HCT116 (cell line): ENCODE measurements at places on chromosomes 6 and 20.

DNA sequence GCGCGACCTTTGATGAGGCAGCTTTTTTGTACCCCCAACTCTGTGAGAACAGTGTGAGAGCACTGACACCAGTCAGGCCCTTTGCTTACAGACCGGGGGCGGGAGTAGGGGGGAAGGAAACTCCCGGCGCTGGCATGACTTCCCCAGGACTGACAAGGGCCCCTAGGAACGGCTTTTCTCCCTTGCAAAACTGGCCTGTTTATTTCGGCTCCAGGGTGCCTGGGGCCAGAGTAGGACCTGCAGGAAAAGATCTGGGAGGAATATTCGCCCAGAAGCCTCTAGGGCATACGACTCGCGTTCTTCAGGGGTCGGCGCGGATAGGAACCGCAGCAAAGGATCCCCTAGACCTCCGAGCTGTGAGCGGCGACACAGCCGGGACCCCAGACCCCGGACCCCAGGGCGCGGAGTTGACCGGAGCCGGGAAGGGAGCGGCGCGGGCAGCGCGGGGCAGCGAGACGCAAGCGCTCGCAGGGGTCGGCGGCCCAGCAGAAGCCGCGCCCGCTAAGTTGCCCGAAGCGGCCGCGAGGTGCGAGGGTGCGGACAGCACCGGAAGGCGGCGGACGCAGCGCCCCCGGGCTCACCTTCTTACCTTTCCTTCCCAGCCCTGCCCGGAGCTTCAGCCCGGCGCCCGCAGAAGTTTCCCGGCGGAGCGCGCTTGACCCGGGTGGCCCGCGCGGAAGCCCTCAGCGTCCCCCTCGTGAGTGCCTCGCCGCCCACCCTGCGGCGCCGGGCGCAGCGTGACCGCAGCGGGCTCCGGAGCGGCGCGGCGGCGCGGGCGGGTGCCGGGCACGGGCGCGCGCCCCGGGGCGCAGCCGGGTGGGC lies at the start of gene POPDC3:
Gene POPDC3, minus strand, starts transcription at position 771 of the 822 bp plus-strand sequence. CDS start 18,105 bp downstream, outside the sequence.
- DNase-seq: no peak

DNA sequence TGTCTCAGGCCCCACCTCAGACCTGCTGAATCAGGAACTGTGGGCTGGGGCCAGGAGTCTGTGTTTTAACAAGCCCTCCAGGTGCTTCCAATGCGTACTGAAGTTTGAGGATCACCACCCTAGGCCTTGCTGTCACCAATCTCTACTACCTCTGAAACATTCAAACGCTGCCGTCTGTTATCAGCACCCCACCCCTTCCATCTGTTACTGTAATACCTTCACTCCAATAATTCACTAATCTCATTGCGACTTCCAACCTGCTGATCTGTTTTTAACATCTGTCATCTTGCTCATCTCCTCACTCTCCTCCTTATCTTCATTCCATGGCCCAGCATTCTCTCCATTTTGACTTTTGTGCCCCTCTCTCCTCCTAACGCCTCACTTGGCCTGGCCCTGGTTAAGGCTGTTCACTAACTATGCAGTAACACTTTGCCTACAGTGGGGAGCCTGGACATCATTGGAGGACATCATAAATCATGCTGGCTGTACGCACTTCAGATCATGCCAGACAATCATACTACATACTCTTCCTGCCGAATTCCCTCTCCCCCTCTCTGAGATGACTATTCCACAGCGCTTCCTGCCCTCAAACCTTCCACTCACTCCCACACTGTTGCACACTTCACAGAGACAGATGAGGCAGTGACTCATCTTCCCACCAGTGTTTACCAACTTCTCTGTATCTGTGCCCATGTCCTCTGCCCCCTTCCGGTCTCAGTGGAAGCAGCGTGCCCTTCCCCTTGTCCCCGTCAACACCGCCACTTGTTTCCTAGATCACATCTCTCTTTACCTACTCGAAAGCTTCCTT lies 3.0 kb upstream of the GUCA1B start:
- DNase-seq: no peak

DNA sequence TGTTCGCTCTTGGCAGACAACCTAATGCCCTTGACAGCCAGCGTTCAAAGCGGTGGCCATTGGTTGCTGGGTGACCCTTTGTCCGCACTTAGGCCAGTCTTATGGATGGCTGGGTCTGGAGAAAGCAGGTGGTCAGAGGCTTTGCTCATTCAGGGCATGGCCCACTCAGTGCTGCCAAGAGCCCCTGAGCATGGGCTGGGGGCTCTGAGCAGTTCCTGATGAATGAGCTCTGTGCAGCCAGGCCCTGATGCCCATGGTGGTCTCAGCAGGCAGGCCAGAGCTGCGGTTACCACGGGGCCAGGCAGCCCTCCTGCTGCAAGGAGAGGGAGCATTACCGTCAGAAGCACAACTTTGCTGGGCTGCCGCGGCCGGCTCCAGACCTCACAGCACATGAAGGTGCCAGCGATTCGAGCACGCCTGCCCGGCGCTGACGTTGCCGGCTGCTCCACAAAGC lies 36.3 kb downstream of the CDH4 start:
- DNase-seq: no peak

GRCh38 chr20:32534661-32535240 lies 50.4 kb downstream of the NOL4L start:
- DNase-seq: no peak

GRCh38 chr20:63434599-63435378 lies 37.7 kb downstream of the KCNQ2 start:
- peak; percentile 63 for DNase-seq

DNA sequence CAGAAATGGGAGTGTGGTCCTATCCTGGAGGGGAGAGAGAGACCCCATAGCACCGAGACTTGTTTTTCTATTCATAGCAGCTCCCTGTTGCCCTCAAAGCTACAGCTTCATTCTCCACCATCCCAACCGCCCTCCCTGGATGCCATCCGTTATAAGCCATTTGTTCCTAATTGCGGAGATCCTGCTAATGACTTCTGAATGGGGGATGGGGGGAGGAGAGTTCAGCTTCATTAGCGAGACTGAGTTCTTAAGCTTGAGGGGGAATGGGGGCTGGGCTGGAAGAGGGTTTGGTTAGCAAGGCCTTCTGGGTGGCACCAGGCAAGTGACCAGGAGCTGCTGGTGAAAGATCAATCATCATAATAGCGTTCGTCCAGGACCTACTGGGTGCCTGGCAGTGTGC lies 27.1 kb downstream of the FOXP4 start:
- no peak for DNase-seq

DNA sequence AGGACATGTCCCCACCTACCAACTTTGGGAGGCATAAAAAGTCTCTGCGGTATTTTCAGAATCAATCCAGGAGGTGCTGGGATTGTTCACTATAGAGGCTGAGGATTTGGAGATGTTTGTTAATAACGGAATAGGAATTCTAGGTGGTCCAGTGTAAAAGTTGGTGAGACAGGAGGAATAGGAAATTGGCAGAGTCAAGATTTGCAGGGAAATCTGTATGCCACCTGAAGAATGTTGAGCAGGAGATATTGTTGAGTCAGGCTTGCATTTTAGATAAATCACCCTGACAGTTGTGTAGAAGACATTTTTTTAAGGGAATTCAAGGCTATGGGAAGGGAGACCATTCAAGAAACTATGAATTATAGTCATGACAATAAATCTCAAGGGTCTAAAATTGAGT lies 124.8 kb downstream of the COL12A1 start:
- no peak for DNase-seq

DNA sequence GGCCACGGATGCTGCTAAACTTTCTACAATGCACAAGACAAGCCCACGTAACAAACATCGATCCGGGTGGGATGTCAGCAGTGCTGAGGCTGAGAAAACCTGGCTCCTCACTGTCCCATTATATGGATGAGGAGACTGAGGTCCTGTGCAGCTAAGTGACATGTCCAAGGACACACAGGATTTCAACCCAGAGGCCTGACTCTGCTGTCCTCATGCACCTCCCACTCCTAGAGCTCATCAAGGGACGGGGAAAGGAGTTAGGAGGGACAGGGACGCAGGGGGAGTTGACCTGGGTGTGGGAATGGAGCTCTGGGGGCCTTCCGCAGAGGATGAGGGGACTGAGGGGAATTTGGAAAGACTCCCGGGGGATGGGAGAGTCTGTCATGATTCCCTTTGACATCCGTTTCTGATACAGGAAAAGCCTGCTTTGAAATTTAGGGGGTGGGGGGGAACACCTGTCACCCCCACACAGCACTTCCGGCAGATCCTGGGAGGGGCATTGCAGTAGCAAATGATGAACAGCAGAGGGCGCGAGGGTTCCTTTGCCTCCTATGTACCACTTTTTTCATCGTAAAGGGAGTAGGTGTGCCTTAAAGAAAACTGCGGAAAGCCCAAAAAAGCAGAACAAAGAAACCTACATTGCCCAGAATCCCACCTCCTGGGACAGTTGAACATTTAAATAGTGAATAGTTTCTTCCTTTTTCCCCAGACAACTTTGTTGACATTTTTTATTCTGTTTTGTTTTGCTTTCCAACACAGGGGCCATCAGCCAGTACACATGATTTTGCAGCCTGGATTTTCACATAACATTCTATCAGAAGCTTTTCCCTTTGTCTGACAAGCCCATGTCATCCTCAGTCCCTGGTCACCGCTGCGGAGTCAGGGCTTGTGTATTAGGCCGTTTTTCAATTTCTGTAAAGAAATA lies 48.6 kb downstream of the SLC2A10 start:
- peak; percentile 48 for DNase-seq

DNA sequence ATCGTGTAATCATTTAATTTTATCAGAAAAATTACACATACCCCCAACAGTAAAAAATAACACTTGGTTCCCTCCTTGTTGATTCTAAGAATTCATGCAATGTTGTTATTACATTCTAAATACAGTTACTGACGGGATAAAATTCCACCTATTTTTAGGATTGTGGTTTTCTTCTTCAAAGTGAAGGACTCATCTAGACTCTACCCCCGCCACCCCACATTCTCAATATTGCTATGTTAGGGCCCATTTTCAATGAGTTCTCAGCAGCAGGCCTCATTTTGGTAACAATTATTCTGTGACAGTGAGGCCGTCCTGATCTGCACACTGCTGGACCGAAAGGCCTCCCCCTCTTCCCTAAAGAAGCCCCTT lies 43.5 kb downstream of the PREX1 start:
- DNase-seq: no peak

- no peak for DNase-seq
These were observed 22.6 kb downstream of the KCNK15 start for GRCh38 chr20:44768256-44768655.

DNA sequence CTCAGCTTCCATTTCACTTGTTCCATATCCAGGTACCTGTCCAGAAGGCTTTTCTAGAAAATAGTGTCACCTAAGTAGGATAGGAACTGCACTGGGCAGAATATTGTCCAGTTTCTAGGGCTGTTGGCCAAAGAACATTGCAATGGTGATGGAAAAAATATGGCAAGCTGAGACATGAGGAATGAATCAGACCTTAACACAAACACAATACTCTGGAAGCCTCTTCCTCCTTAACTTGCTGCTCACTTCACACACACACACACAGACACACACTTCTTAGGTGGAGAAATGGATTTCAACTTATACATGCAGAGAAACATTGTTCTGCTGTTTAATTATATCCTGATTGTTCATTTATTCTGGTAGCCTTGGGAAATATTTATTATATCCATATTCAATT lies 203.0 kb upstream of the RGS17 start:
- DNase-seq: no peak

GRCh38 chr6:28203201-28203600 lies 21.9 kb upstream of the ZSCAN9 start:
- DNase-seq: no peak

DNA sequence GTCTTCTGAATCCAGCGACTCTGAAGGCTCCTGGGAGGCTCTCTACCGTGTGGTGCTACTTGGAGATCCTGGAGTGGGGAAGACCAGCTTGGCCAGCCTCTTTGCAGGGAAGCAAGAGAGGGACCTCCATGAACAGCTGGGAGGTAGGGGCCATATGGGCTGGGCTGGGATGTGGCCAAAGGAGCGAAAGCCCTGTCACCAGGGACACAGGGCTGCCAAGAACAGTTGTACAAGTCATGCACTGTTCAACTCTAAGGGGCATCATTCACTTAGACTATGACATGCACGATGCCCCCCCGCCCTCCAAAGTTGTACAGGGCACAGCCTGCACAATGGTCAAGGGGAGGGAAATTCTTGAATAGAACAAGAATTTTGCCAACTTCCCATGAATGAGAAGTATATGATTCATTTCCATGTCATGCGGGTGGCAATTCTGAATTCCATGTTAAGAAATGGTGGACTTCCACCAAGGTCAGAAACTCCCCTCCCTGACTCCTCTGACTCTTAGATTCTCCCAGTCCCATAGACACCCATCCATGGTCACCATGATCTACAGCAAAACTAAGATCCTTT lies 1.6 kb downstream of the REM1 start:
- DNase-seq: no peak

GRCh38 chr6:31267651-31268368 lies 4.1 kb downstream of the HLA-C start:
- no peak for DNase-seq

- DNase-seq: no peak
These were observed 60.7 kb upstream of the ADGRG6 start for GRCh38 chr6:142241061-142241460.

- DNase-seq: no peak
These were observed 24.6 kb downstream of the DST start for GRCh38 chr6:56618050-56618449.

GRCh38 chr20:19709635-19710335 lies 48.3 kb upstream of the RIN2 start:
- no peak for DNase-seq

DNA sequence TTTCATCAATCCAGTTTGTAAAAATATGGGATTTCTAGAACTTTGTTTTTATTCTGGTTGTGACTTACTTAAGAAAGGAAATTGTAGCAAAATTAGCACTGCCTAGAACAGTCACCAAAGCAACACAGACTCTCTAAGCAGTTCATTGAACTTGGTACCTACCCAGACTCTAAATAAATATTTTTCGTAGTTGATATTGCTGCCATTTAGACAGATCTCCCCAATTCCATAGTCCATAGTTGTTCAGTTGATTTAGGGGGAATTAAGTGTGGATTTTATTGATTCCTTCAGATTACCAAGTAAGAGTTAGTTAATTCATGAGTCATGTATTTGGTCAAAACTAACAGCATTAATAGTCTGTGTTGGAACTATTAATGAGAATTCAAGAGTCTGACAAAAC lies 822.5 kb downstream of the DHX35 start:
- DNase-seq: no peak

GRCh38 chr20:1191299-1191698 lies 6.5 kb upstream of the TMEM74B start:
- DNase-seq: no peak

DNA sequence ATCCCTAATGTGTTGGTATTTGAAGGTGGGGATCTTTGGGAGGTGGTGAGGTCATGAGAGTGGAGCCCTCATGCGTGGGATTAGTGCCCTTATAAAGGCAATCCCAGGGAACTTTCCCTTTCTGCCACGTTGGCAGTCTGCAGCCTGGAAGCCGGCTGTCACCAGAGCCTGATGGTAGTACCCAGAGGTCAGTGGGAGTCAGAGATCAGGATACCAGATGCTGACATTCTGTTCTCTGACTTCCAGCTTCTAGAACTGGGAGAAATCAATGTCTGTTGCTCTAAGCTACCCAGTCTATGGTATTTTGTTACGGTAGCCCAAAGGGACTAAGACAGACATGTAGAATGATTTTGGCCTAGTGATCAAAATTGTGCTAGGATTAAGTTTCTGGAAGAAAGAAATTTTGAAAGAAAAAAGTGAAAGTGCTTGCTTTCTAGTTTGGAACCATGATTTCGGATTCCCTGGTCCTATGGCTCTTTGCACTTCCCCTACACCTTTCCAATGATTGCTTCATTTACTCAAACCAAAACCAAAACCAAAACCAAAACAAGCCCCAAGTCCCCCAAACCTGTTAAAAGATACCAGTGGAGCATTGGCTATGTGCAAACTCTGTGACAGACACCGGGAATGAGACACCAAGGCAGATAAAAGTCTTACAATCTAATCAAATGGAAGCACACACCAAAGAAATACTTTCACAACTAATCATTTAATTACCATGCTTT lies 173.7 kb upstream of the ZNF217 start:
- DNase-seq: no peak
